Stimulated activated CD4-positive, alpha-beta T cell treated with anti-CD3 and anti-CD28 coated beads, TNF-alpha, amount 100 ng/mL, for 4 hours (primary cell): ENCODE measurements at places on chromosomes 4 and X.

DNA sequence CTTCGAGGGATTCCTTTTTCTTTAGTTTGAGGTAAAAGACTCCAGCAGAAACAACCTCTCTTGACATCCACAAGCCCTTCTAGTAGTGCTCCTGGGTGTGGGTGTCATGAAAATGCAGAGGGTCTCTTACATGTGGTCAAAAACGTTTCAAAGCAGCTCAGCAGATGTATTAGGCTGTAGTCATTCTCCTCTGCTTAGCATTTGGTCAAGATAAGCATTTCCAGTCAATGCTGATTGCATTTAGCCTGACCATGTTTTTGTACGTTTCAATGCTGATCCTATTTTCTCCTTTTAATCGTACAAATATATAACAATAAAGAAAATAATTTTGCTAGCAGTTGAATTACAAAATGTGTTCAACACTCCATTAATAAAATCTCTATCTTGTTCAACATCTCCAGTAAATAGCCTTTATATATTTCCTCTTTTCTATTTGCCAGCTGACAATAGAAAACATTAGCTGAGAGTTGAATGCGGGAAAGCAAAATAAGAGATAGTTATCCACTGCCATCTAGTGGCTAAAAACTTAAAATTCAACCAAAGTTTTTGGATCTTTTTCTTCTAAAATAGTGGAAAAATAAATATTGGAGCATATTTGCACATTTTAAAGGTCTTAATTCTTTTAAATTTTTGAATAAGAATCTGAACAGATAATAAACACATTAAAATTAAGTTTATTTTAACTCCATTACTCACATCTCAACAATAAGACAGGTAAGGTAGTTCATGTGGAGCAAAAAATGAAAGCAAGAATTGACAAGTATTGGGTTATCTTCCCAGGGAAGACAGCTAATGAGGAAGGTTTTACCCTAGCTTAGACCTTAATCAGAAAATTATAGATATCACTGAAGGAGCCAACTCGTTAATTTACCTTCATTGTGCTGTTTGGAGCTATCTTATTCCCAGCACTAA is 15.2 kb upstream of the PACRGL start:
- DNase-seq = no peak

DNA sequence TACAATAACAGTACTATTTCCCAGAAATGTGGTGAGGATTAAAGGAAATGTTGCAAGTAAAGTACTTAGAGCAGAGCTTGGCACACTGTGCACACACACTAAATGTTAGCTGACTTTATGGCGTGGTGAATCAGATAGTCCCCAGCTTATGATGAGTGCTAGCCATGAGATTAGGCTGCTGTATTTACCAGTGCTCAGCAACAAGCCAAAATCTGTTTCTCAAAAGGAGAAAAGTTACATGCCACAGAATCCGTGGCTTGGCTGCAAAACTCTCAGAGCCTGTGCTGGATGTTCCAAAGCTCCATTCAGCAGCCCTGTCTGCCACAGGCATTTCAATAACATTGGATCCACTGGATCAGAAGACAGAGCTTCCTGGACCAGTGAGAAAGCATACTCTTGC is 12.8 kb upstream of the STBD1 start:
- DNase-seq = no peak

GRCh38 chrX:115393271-115393670 is 103.8 kb downstream of the LUZP4 start:
- DNase-seq = no peak

DNA sequence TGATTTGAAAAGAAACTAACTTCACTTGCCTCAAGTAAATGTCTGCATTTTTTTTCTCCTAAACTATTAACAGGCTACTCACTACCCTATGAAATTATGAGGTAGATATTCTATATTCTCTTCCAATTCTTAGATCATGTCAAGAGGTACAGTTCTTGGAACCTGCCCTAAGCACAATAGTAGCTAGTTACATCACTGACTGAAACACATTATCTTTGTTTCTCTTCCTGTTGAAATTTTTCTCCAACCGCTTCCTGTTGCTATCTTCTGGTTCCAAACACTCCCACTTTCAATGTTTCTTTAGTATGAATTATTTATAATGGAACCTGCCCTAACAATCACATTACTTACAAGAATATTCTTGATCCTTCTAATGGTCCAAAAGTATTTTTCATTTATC is 5.0 kb upstream of the BANK1 start:
- DNase-seq = no peak

GRCh38 chr4:102828497-102828808 is 1.1 kb upstream of the UBE2D3 start:
- no peak for DNase-seq

DNA sequence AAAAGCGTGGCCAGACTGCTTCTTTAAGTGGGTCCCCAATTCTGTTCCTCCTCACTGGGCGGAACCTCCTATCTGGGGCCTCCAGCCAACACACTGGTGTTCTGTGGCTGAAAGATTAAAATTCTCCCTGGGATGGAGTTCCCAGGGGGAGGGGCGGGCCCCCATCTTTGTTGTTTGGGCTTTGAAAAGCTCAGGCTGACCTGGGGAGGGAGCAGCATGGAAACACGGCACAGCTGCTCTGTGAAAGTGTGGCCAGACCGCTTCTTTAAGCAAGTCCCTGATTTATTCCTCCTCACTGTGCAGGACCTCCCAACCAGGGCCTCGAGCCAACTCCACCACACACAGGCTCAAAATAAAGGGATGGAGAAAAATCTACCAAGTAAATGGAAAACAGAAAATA is 219.5 kb downstream of the TMEM47 start:
- DNase-seq = no peak

DNA sequence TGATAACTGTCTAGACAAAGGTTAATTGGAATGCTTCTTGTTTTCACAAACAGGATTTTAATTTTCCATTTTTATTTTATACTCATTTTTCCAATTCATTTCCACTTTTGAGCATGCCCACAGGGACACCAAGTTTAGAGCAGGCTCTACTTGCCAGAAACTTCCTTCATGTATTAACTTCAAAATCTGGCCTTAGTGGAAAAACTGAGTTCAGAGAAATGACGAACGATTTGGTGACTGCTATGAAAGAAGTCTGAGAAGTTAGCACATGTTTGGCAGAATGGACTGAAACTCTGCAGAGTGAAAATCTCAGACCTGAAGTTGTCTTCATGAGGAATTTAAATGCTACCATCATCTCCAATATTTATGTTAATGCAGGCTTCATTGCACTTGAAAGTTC is 214.1 kb downstream of the THOC2 start:
- no peak for DNase-seq

DNA sequence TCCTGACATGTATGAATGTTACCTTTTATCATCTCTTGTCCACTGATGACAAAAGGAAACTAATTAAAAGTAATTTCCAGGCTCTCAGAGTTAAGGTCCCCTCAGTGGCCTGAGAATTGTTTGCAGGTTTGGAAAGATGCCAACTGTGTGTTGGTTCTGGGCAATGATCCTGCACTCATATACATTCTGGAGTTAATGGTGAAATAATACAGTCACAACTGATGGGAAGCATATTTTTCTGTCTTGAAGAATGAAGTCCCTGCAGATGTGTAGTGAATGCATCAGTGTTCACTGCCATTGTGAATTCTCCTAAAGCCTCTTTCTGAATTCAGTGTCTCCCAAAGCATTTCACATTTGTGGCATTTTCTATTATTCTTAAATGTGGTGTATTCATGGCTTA is 238.1 kb upstream of the PPP1R2C start:
- DNase-seq = no peak

DNA sequence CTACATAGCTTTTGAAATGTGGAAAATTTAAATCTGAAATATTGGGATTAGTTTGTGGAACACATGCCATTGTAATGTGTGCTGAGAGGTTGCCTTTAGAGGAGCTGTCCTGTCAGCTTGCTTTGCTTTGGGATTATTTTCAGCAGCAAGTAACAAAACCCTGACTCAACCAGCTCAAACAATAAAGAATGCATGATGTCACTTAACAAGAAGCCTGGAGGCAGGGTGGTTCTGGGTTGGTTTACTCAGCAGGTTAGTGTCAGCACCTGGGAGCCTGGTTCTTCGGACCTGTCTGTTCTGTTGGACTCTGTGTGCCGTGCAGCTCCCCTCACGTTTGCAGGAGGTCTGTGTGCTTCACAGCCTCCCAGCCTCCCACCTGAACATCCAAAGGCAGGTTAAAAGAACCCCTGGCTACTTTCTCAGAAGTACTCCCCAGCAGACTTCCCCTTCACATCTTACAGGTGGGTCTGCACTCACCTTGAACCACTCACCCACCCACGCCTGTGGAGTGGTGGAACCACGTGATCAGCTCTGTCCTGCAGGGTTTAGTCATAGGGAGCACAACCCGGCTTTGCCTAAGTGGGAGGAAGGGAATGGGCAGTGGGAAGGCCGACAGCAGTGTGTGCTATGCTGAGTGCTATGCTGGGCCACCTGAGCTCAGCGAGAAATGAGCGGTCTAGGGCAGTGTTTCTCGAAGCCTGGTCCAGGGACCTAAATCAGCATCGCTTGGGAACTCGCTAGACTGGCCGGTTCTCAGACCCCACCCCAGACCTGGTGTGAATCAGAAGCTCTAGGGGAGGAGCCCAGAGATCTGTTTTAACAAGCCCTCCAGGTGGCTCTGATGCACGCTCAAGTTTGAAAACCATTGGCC is 20.4 kb downstream of the TMEM131L start:
- no peak for DNase-seq

DNA sequence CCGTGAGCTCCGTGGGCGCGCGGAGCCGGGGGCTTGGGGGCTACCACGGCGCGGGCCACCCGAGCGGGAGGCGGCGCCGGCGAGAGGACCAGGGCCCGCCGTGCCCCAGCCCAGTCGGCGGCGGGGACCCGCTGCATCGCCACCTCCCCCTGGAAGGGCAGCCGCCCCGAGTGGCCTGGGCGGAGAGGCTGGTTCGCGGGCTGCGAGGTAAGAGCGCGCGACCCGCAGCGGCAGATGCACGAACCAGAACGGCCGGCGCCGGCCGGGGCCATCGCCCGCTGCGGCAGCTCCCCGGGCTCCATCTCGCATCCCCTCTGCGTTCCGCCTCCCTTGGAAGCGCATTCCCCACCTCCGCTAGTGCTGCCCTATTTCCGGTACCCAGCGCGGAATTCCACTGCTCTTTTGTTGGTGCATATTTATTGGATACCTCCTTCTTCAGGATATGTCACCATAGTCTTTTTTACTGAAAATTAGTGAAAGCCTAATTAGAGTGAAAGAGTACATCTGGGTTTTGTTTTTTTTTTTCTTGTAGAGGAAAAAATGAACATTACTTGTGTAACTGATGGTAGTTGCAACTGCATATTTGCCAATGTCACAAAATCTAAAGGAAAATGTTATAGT is 797 bp downstream of the PKD2 start:
- no peak for DNase-seq

- no peak for DNase-seq
Observed at GRCh38 chrX:38754102-38754790, 47.0 kb upstream of the MID1IP1 start.

- DNase-seq = no peak
Observed at GRCh38 chr4:31349907-31350306, 629.7 kb downstream of the PCDH7 start.

GRCh38 chr4:169070071-169070894 is 60.2 kb upstream of the CBR4 start:
- DNase-seq = no peak

DNA sequence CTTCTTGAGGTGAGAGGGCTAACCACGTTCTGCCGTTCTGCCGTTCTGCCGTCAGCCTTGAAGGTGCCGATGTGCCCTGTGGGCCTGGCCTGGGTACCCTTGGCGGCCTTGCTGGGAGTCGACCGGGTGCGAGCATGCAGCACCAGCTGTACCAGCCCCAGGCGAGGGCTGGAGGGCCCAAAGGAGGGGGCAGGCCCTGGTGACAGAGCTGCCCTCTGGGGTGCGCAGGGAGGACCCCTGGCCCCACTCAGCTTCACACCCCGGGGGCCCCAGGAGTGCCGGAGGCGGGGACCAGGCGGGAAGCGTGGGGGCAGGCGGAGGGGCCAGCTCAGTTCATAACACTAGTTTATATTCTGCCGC is 22.1 kb downstream of the UVSSA start:
- DNase-seq = no peak

GRCh38 chr4:163556177-163556576 is 61.7 kb downstream of the TMA16 start:
- no peak for DNase-seq
